ENCODE measurements at places on chromosomes 1 and 21.

- DNase-seq = no peak
These were observed 12.6 kb downstream of the MCL1 start for GRCh38 chr1:150566589-150567340.

- no peak for DNase-seq
These were observed 28.5 kb downstream of the SLC26A9 start for GRCh38 chr1:205914730-205915129.

DNA sequence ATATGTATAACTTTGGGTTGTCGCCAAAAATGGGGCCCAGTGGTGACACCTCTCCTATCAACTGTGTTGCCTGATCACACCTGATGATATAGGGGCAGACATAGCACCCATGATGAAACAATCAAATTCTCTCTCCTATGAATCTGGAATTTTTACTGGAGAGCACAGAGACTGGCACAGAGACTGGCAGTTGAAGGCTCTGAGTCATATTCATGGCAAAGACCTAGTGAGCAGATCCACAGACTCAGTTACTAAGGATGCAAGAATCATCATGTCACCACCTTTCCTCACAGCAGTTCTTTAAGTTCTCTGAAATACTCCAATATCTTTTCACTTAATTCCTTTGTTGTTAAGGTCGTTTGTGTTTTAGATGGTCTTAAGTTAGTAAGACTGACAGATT lies 60.0 kb downstream of the APCS start:
- DNase-seq = no peak

DNA sequence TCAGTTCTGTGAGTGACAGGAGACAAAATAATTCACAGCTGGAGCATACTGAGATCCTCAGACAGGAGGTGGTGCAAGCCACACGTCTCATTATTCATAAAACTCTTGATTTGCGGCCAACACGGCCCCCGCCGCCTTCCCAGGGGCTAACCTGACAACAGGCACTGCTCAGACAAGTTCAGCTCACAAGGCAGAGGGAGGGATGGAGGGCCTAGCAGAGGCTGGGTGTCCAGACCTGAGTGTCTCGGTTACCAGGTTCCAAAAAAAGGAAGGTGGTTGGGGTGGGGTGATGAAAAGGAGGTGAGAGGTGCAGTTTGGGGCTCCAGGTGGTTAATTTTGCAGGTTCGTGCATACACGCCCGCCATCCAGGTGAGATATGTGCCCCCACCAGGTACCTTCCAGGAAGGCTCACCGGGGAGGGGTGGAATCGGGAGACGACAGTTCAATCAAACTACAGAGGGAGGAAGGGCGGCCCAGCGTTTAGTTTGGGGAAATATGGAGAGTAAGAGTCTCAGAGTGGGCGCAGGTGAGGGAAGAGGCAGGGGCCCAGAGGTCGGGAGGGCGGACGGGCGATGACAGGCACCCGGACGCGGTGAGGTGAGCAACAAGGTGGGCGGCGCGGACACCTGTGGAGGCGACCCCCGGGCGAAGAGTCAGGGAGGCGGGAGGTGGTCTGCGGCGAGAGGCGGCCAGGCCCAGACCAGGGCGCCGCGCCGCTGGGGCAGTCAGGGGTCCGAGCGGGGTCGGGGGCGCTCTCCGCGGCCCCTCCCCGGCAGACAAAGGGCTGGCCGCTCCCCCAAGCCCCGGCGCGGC lies 629 bp downstream of the CTNNBIP1 start:
- DNase-seq = no peak

GRCh38 chr21:37139154-37139553 lies 66.1 kb downstream of the TTC3 start:
- DNase-seq = no peak

Data from NCI-H1092 (cell line).